ENCODE measurements at places on chromosomes 11 and 22.

DNA sequence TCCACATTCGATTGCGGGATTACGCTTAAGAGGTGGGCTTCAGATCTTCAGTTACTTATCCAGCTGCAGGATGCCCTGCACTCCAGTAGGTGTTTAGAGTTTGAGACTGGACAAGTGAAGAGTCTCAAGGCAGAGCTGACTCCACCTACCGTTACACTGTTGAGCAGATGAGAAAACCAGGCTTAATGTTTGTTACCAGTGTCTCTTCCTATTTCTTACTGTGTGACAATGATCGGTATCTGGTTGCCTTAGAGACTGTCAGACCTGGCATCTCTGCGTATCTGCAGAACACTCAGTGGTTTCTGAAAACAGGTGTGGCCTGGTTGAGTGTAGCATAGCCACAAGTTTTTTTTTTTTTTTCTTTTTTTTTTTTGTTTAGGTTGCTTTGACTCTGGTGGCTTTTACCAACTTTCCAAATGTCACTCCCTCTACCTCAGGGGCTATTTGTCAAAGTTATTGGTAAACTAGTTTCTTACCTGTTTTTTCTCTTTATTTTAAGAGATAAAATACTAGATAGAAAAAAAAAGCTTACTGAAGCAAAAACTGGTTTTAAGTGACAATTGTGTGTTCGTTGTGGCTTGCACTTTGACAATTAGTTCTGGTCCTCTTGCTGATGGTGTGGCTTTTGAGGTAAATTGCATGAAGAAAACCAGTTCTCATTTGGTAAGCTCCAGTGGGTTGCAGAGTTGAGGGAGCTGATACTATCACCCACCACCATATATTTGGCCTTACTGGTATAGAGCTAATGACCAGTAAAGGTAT lies 284.8 kb downstream of the ETS1 start:
- DNase-seq = no peak

GRCh38 chr22:39457198-39457555 lies 365 bp downstream of the MGAT3 start:
- DNase-seq = no peak

- DNase-seq = peak; percentile 74
These were observed at the start of gene KIAA0930 for GRCh38 chr22:45240810-45241631. Gene KIAA0930, minus strand, starts transcription at chr22:45240894. Its CDS starts 191 bp downstream, at chr22:45240703.

GRCh38 chr11:109785198-109785597 lies 308.0 kb upstream of the ZC3H12C start:
- no peak for DNase-seq

DNA sequence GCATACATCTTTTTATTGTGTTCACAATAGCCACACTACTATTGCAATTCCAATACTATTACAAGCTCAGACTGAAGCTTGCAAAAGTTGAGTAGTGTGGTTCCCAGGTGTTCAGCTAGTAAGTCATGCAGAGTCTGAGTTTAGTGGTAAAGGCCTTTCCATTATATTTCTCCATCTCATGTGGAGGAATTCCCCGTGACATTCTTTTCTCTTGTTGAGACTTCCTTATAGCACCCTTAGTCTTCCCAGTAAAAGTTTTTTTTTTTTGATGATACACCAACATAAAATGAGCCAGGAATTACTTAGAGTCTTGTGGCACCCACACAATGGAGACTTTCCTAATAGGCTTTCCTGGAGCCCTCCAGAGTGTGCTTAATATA lies 110.8 kb downstream of the UVRAG start:
- DNase-seq = no peak

GRCh38 chr11:11810764-11811726 lies 30.7 kb upstream of the USP47 start:
- DNase-seq = no peak

- DNase-seq = no peak
These were observed 15.6 kb downstream of the NPTXR start for GRCh38 chr22:38828191-38828590.

- DNase-seq = peak; percentile 6
These were observed 987 bp upstream of the NCR3LG1 start for GRCh38 chr11:17350455-17351171.

DNA sequence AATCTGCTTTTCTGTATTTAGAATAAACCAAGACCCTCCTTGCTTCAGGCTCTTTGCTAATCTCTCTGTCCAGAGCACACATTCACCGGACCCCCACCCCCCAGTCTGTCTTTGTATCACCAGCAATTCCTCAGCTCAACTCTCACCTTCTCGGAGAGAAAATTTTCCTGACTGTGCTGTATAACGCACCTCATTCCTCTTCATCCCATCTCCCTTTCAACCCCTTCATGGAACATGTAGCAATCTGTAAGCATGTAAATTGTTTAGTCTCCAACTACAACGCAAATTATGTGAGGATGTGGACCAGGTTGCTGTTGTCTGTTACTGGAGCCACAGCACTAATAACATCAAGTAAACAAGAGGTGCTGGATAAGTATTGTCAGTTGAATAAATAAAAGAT lies 349.8 kb downstream of the DCDC1 start:
- no peak for DNase-seq

All from putamen (tissue), 1 donor.